ENCODE measurements at places on chromosomes 6 and 20.
A peak's percentile ranks its signal among the peaks of the same experiment; 100 is the strongest.

GRCh38 chr6:152575621-152576150, 61.5 kb downstream of the SYNE1 start:
- DNase-seq = no peak

- DNase-seq = no peak
Observed at GRCh38 chr6:90893400-90893799, 306.5 kb upstream of the MAP3K7 start.

GRCh38 chr6:153104220-153104619, 26.9 kb downstream of the RGS17 start:
- DNase-seq = no peak

GRCh38 chr6:144008120-144008811, at the start of gene PLAGL1:
TSS of gene PLAGL1 (minus strand) at chr6:144008259. CDS start at chr6:143948136, 60,123 bp downstream.
- peak; percentile 7 for DNase-seq

- no peak for DNase-seq
Observed at GRCh38 chr6:56096541-56096940, 150.8 kb downstream of the COL21A1 start.

GRCh38 chr6:14786455-14786854, 459.4 kb upstream of the JARID2 start:
- no peak for DNase-seq
